ENCODE measurements at places on chromosomes 6 and 20.
A peak's percentile ranks its signal among the peaks of the same experiment; 100 is the strongest.

DNA sequence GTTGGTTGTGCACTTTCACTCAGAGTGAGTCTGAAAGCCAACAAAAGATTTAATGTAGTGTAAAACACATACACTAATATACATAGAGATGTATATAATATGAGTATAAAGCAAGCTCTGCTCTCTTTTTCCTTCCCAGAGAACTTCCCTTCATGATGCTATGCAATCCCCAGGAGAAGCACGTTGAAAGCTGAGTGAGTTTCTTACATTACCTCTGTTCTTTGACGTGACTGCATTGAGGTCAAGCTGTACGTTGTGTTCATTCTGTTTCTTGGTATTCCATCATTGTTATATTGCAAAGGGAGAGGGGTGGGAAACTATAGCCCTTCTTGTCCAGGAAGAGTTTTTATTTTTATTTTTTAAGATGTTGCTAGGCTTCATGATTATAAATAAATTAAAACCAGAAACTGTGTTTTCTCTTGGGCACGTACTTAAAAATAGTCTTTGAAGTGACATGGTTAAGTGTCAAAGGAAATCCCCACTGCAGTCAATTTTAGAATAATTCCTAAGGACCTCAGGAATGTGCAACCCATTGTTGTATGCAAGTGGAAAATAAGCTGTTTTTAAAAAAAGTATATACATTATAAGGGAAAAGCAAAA, 651.0 kb downstream of the CD109 start:
- DNase-seq: no peak

GRCh38 chr6:15145821-15146220, 100.0 kb upstream of the JARID2 start:
- no peak for DNase-seq

DNA sequence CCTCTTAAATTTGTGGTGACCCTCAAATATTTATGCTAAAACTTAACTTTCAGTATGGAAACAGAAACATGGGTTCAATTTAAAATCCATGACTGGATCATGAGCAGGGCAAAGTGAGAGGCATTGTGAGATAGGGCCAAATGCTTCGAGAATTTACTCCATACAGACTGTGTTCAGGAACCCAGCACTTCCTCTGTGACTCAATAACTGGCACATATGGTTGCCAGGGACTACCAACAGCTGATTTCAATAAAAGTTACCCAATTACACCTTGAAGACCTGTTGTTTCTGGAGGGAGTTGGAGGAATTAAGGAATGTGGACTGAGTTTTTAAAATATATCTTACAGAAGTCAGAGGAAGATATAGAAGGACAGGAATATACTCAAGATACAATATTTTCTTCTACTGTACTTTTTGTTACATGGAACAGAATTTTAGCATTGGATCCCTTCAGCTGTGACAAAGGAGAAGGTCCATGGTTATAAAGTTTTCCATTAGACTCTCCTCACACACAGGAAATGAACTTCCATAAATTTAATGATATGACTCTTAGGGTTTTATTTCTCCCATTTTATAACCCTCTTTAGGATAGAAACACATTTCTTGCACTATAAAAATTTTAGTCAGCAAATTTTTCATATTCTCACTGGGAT, 258.5 kb downstream of the KHDC1L start:
- DNase-seq: no peak

- no peak for DNase-seq
These were observed 26.7 kb downstream of the SAYSD1 start for GRCh38 chr6:39088331-39088730.

DNA sequence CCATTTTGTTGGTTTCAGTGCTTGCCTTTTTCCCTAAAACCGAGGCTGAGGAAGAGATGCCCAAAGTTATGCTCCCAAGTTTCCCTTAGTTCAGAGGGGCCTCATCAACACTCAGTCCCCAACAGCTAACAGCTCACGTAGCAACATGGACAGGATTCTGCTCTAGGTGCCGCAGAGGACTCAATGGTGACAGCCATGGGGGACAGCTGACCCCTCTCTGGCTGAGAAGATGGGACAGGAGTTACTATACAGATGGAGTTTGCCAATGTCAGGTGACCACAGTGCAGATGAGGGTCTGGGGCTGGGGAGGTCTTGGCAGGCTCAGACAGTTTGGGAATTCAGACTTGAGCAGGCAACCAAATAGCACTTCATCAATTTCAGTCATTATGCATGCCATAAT, 67.3 kb downstream of the NPEPL1 start:
- DNase-seq: no peak

- no peak for DNase-seq
These were observed 363.1 kb upstream of the PTCHD4 start for GRCh38 chr6:48474136-48474535.

GRCh38 chr6:122122202-122122601, 277.2 kb upstream of the HSF2 start:
- DNase-seq: no peak

GRCh38 chr20:51050531-51051075, 27.7 kb upstream of the KCNG1 start:
- no peak for DNase-seq

DNA sequence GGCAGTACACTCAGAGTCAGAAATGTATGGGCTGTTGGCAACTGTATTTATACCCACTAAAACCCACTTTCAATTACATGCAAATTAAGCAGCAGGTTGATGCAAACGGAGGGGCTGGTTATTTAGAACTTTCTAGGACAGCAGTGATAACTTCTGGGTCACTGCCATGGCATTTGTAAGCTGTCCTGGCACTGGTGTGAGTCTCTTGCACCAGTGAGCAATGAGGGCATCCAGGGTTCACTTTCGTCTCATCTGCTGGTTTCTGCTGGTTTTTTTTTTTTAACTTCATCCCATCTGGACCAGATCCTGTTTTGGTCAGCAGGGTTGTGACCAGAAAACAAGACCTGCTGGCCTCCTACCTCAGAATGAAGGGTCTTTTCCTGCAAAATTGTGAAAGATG, 49.2 kb downstream of the CDH26 start:
- no peak for DNase-seq

DNA sequence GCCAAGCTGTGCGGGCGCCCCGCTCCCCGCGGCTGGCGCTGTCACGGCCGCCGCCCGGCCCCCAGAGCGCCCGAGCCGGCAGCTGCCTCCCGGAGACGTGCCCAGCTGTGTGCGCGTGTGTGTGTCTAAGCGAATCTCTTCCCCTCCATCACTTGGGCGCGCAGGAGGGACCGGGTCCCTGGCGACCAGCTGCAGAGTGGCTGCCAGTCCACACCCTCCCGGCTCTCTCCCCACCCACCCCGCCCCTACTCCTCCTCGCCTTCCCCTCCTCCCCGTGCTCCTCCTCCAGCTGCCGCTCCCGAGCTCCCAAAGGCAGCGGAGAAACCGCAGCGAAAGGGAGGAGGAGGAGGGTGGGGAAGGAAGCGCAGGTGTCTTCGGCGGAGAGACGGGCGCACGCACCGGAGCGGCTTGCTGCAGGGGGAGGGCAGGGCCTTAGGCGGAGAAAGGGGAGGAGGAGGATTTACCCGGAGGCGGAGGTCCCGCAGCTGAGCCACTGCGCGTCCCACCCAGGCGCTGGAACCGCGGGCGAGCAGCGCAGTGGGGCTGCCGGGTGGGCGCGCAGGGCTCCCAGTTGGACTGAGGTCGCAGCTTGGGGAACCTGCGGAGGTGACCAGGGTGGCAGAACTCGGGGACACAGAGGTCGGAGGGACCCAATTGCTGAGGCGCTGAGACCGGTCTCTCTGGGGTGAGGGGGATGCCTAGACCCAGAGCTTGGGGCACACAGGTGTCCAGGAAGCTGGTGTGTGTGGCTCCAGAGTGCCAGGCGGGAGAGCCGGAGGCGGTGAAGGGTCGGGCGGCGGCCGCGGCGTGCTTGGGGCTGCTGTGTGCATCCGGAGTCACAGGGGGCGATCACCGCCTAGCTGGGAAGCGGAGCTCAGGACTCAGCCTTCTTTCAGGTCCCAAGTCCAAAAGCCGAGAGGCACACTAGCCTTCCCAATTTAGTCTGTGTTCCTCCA, at the start of gene HS3ST5:
TSS of gene HS3ST5 (minus strand) at position 198 of the 956 bp plus-strand sequence. CDS start 280,178 bp downstream, outside the sequence.
- peak; percentile 51 for DNase-seq

GRCh38 chr6:52877168-52877567, 32.3 kb downstream of the GSTA3 start:
- DNase-seq: no peak

Measured in NCI-H446 treated with DMSO at 0.1 percent for 48 hours (cell line).